ENCODE measurements at places on chromosomes 12 and 14. TPM values are rescaled to one million over a fixed set of nuclear protein-coding genes. Genes with fewer than 3 reads are reported as not detected.

- DNase-seq = peak; percentile 48
Observed at GRCh38 chr12:43210485-43211192, 341.4 kb downstream of the ADAMTS20 start.

The GPR65 gene
- not detected for polyA plus RNA-seq

DNA sequence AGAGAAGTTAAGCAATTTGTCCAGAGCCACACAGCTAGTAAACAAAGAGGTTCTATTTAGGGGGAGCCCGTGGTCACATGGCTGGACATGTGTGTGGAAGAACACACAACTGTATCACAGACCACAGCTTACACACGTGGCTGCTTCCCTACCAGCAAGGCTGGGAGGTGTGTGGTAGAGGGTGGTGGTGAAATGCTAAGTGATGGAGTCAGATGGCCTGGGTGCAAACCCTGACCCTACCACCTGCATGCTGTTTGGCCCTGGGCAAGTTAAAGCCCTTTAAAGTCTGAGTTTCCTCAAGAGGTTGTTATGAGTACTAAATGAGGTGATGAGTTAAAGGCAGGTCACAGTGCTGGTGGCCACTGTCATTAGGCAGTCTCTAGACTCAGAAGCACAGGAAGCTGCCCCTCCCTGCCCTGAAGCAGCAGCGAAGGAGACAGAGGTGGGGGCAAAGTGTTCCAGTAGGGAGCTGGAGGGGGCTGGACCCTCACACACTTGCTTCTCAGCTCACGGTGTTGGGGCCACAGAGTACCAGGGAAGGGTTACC is 64.2 kb downstream of the ERH start:
- no peak for DNase-seq

DNA sequence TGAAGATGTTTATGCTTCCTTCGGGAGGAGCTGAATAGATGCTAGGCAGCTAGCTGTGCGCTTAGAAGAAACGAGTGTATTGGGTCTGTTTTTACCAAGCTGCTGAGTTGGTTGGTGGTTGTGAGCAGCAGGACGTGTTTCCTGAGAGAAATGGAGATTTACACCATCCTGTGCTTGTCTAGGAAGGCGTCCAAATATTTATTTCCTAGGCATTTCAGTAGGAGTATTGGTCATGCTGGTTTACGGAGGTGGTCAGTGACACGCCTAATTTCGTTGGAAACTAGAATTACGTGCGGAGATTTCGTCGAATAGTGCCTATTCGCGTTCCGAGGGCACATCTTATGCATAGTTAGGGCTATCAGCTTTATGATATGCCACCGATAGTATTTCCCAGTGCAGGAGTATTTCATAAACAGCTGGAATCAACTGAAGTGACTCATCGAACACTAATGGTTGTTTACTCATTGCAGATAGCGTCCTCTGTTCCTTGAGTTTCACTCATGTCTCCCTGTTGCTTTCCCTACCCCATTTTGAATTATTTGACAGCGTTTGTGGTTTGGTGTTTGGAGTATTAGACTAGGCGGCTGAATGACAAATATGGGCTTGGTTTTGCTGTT is 780 bp downstream of the TBC1D15 start:
- peak; percentile 86 for DNase-seq

DNA sequence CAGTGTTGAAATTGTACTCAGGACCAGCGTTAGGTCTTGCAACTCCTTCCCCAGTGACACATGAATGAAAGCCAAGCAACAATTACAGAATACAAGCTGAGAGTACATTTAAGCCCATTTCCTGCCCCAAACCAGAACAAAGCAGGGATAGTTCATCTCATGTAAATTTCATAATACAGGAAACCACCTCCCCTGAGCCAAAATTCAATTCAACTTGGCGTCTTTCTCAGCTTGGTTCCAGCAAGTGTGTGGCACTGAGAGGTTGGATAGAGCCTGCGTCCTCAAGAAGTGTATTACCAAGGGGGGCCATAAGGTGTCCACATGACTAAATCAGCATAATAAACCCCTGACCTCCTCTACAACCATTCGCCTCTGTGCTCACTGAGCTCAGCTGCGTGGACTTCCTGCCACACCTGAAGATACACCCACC is 278.9 kb upstream of the CRY1 start:
- DNase-seq = peak; percentile 89

The C14orf39 gene
- polyA plus RNA-seq = not detected

The C14orf180 gene
- polyA plus RNA-seq = not detected

DNA sequence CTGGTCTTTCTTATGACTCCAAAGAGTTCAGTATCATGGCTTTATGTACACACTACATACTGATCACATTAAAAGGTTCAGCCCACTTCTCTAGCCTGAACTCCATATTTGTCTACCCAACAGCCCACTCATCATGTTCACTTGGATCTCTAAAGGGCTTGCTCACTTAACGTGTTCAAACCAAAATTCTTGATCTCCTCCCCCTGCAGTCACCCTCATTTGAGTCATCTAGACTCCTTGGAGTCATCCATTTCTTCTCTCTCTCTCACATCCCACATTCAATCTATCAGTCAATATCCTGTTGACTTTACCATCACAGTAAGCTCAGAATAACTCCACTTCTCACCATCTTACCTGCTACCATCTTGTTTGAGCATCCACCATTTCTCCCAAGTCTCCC is 148.4 kb upstream of the ARID2 start:
- no peak for DNase-seq

DNA sequence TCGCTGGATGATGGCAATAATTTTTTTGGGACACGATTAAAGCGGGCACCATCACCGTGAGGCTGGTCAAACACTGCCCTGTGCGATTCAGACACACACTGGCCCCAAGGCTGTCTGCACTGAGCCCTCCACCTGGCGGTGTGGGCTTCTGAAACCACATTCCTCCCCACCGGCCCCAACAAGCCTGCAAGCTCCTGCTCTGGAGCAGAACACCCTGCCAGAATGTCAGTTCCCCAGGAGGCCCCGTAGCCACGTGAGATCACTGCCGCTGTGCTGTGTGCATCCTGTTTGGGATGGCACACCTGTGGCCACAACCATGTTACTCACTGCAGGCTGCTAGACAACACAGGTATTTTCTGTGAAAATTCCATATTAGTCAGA is 7.9 kb downstream of the GSC start:
- DNase-seq = peak; percentile 46
